ENCODE measurements at places on chromosomes 4 and X.

- no peak for DNase-seq
Measured at GRCh38 chr4:129145222-129145730, 49.3 kb downstream of the C4orf33 start.

- no peak for DNase-seq
Measured at GRCh38 chrX:35557916-35558315, 240.2 kb upstream of the MAGEB16 start.

GRCh38 chr4:1357356-1358248, 10.6 kb downstream of the UVSSA start:
- no peak for DNase-seq

DNA sequence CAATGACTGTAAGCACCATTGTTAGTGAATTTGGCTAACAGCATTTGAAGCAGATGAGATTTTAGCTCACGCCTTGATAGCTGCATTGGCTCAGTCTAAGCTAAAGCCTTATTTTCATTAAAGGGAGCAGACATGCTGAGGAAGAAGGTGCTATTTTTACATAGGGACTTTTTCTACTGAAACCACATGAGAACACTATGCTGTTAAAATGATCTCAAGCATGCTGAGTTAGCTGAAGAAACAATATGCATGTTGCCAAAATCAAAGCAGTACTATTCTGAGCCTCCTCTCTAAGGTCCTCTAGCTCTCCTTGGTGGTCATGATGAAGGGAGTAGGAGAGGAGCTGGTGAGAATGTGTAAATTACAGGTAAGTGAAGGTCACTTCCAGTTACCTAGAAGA, 134.4 kb upstream of the JADE1 start:
- DNase-seq: no peak

DNA sequence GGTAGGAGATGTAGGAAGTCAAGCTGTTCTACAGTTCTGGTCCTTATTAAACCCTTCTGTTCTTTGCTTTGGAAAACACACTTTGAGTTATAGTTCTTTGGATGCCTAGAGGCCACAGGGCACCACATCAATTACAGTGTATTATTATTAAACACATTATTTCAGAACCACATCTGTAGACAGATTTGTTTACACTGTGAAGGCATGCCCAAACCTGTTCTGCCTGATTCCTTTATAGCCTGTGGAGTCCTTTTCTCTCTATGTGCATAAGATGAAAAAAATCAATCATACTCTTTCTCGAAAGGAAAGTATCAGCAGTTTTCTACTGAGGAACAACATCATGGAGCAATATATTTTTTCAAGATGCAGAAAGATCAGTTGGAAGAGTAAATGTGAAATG, 371.3 kb upstream of the INTU start:
- DNase-seq: no peak

- no peak for DNase-seq
Measured at GRCh38 chrX:16788477-16788876, 2.2 kb downstream of the TXLNG start.

All from GM04503 (cell line).